ENCODE measurements at places on chromosomes 3 and 15.

DNA sequence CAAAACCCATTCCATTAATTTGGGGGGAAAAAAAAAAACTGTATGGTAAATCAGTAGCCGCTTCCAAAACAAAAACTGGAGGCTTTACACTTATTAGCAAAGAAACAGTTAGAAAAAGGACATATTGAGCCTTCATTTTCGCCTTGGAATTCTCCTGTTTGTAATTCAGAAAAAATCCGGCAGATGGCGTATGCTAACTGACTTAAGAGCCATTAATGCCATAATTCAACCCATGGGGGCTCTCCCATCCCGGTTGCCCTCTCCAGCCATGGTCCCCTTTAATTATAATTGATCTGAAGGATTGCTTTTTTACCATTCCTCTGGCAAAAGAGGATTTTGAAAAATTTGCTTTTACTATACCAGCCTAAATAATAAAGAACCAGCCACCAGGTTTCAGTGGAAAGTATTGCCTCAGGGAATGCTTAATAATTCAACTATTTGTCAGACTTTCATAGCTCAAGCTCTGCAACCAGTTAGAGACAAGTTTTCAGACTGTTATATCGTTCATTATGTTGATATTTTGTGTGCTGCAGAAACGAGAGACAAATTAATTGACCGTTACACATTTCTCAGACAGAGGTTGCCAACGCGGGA lies 9.4 kb upstream of the RPL24 start:
- no peak for DNase-seq

- DNase-seq: no peak
Measured at GRCh38 chr15:55250392-55250791, 39.2 kb downstream of the RAB27A start.

GRCh38 chr3:182710557-182711157 lies 82.6 kb upstream of the ATP11B start:
- no peak for DNase-seq

- DNase-seq: no peak
Measured at GRCh38 chr15:87949575-87950223, 306.8 kb downstream of the NTRK3 start.

DNA sequence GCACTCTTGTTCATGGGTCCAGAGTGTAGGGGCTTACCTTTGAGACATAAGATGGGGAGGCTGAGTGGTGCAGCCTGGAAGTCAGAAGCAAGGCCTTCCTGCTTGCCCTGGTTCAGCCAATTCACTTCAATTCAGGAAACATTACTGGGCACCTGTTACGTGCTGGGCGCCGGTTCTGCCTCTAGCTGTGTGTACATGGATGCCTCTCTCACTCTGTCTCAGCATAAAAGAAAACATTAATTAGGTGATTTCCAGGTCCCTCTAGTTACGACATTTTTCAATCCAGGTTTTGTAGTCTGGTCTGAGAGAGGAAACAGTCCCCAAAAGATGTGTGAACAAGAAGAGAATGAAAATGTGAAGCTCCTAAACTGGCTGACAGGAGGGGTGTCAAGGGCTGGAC lies 1.2 kb downstream of the RTP1 start:
- no peak for DNase-seq

- no peak for DNase-seq
Measured at GRCh38 chr3:106482451-106482850, 613.6 kb upstream of the CBLB start.

- DNase-seq: no peak
Measured at GRCh38 chr3:183369117-183369516, 59.3 kb downstream of the MCF2L2 start.

- no peak for DNase-seq
Measured at GRCh38 chr3:192371870-192372400, 355.4 kb downstream of the FGF12 start.

DNA sequence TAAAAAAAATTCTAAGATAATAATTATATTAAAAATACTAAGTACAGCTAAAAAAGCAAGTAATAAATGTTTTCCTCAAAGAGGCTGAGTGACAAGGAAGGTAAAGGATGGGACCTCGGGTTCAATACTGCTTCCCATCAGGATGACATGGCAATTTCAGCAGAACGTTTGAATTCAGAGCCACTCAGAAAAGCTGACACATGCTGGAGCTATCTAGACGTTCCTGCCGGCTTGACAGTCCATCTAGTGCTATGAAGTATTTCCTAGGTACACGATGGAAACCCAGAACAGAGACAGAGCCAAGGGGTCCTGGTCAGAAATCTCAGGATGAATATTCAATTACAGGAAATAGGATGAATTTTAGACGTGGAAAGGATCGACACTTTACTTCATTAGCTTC lies 361.8 kb downstream of the FGF12 start:
- no peak for DNase-seq

- DNase-seq: no peak
Measured at GRCh38 chr3:13308380-13308801, 111.7 kb downstream of the NUP210 start.

GRCh38 chr15:61253186-61253585 lies 24.1 kb upstream of the RORA start:
- DNase-seq: no peak

GRCh38 chr3:190121061-190121377 lies 322 bp upstream of the P3H2 start:
- no peak for DNase-seq

- no peak for DNase-seq
Measured at GRCh38 chr3:53161820-53162671, 1.0 kb downstream of the PRKCD start.

All from activated CD8-positive, alpha-beta memory T cell treated with anti-CD3 and anti-CD28 coated beads for 1 hour (primary cell).